Vein endothelial cell (primary cell): ENCODE measurements at places on chromosomes 4 and X. TPM values are rescaled to one million over a fixed set of nuclear protein-coding genes. Genes with fewer than 3 reads are reported as not detected.

The GPR50 gene
- not detected in 2 replicates for total RNA-seq

The ZCCHC13 gene
- total RNA-seq, result not detected in 2 replicates

The TMPRSS11B gene
- total RNA-seq, result not detected in 2 replicates

The FHIP1A gene
- total RNA-seq, result 1.1 and 3.9 TPM in 2 replicates

The SMIM10L2A gene
- total RNA-seq, result 1.3 TPM in 2 replicates

The DOK7 gene
- total RNA-seq, result not detected in 2 replicates

The ZNF157 gene
- total RNA-seq, result under 0.01 TPM in 1 of 2 replicates, not detected in the other

The ADAMTS3 gene
- 1.6 and 1.7 TPM in 2 replicates for total RNA-seq

The CXorf65 gene
- not detected in 2 replicates for total RNA-seq

The MYL5 gene
- total RNA-seq, result 14.4 and 32.0 TPM in 2 replicates

The EGFL6 gene
- not detected in 2 replicates for total RNA-seq

The GLRB gene
- total RNA-seq, result 2.0 and 4.2 TPM in 2 replicates

The LAMTOR3 gene
- total RNA-seq, result 34.6 and 40.1 TPM in 2 replicates

The GALNTL6 gene
- not detected in 2 replicates for total RNA-seq

The DOCK11 gene
- total RNA-seq, result 0.33 and 0.38 TPM in 2 replicates

The VSIG1 gene
- total RNA-seq, result 0.65 and 5.1 TPM in 2 replicates

The CENPU gene
- total RNA-seq, result 17.0 and 25.9 TPM in 2 replicates

The PCDH18 gene
- total RNA-seq, result 0.33 and 1.1 TPM in 2 replicates

The ABCG2 gene
- 36.7 and 40.2 TPM in 2 replicates for total RNA-seq

The EDA gene
- total RNA-seq, result 2.3 and 4.0 TPM in 2 replicates

The KDR gene
- total RNA-seq, result 286 and 524 TPM in 2 replicates

The FGF16 gene
- total RNA-seq, result 6.2 and 7.5 TPM in 2 replicates

The ADGRG4 gene
- under 0.01 TPM in 1 of 2 replicates, not detected in the other for total RNA-seq

The SSX1 gene
- total RNA-seq, result not detected in 2 replicates

The GYG2 gene
- under 0.01 TPM in 1 of 2 replicates, not detected in the other for total RNA-seq

The NAP1L2 gene
- 0.33 and 1.2 TPM in 2 replicates for total RNA-seq
